Keratinocyte (primary cell): ENCODE measurements at places on chromosomes 6 and 20. TPM values are rescaled to one million over a fixed set of nuclear protein-coding genes. Genes with fewer than 3 reads are reported as not detected.

- DNase-seq = no peak
These were observed 19.6 kb downstream of the RPP21 start for GRCh38 chr6:30364591-30364990.

DNA sequence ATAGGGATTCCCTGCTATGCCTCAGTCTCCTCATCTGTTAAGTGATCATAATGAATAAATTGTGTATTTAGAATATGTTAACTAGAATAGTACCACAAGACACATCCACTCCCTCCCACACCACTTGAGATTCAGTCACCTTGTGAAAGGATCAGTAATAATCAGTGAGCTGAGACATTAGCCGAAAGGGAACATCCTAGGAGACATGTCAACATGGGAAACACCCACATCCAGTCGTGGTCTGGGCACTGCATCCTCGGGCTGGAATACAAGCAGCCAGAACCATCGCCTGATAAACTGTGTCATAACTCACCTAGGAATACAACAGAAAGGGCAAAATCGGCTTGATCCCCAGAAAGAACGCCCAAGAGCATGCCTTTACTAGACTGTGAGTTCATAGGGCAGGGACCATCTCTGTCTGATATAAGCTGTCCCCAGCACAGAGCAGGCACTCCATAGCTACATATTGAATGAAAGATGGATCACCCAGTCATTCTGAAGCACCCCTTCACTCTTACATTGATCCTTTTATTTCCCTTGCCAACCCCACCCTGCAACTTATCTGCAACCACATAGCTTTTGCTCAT is 23.9 kb downstream of the RIPOR2 start:
- no peak for DNase-seq

- DNase-seq = no peak
These were observed 50.4 kb upstream of the TMEM181 start for GRCh38 chr6:158509465-158509864.

DNA sequence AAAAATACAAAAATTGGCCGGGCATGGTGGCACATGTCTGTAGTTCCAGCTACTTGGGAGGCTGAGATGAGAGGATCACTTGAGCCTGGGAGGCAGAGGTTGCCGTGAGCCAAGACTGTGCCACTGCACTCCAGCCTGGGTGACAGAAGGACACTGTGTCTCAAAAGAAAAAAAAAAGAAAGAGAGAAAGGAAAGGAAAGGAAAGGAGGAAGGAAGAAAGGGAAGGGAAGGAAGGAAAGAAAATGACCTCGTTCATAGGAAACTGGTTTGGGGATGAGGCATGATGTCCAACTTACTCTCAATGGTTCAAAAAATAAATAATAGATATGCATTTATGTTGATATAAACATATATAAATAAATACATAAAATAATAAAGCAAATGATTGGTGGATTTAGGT is 6.8 kb upstream of the BFSP1 start:
- DNase-seq = no peak

The BTNL2 gene
- not detected in 3 replicates for polyA plus RNA-seq

DNA sequence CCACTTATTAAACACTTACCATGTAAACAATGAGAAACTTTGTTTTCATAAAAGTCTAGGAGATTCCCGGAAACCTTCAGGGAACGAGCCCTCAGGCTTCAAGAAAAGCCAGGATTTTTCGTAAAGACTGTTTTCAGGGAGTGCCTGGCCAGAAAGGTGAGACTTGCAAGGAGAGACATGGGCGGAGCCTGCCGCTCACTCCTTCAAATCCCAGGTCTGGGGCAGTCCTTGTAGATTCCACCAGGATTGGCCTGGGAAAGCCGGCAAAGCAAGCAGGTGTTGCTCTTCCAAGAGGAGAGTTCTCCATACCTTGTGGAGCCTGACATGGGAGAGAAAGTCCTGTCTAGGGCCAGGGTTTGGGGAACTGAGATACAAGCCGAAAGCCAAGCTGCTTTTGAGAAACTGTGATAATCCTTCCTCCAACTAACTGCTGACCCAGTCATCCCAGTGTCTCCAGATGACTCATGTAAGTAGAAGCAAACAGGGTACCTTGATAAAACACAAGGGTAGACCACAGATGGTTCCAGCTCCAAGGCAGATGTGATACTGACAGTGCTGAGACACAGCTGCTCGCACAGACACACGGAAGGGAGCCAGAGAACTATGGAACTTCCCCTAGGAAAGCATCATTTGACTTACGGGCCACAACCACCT is 69.4 kb upstream of the NAA20 start:
- DNase-seq = no peak

DNA sequence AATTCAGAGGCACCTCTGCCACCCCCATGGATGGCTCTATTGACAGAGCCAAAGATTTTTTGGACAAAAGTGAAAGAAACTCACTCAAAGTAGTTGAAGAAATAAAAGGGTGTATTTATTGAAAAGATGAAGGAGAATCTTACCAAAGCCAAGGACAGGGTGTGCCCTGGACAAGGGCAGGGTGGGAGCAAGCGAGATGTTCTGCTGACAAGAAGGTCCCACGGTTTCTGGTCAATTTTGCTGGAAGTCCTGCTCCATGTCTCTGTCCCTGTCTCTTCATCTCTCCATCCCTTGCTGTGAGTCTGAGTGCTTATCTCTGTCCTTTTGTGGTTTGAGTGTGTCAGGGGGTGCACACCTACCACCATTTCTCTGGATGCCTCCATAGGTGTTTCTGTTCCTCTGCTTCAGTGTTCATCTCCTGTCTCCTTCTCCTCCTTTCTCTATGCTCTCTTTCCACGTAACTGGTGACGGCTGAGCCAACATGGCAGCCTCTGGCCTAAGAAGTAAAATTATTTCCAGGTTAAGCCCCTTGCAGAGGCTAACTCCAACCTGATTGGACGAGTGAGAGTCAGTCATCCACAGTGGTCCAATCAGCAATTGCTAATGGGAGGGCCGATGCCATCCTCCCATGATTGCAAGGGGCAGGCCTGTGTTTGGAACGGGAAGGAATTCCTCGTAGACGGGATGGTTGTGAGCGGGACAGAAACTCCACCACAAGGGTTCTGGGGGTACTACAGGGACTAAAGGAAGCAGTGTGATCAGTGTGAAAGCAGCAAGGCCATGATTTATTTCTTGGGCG is 502.1 kb upstream of the CDH4 start:
- no peak for DNase-seq

The MAP7 gene
- 8.5 to 14.9 TPM (median 11.8 TPM) in 3 replicates for polyA plus RNA-seq

The ADAM33 gene
- not detected in 3 replicates for polyA plus RNA-seq

The SLC17A9 gene
- polyA plus RNA-seq = 0.02 to 0.09 TPM in 2 of 3 replicates, not detected in the other

The OR11A1 gene
- polyA plus RNA-seq = not detected in 3 replicates

The MROH8 gene
- polyA plus RNA-seq = 0.39 to 0.73 TPM (median 0.46 TPM) in 3 replicates

DNA sequence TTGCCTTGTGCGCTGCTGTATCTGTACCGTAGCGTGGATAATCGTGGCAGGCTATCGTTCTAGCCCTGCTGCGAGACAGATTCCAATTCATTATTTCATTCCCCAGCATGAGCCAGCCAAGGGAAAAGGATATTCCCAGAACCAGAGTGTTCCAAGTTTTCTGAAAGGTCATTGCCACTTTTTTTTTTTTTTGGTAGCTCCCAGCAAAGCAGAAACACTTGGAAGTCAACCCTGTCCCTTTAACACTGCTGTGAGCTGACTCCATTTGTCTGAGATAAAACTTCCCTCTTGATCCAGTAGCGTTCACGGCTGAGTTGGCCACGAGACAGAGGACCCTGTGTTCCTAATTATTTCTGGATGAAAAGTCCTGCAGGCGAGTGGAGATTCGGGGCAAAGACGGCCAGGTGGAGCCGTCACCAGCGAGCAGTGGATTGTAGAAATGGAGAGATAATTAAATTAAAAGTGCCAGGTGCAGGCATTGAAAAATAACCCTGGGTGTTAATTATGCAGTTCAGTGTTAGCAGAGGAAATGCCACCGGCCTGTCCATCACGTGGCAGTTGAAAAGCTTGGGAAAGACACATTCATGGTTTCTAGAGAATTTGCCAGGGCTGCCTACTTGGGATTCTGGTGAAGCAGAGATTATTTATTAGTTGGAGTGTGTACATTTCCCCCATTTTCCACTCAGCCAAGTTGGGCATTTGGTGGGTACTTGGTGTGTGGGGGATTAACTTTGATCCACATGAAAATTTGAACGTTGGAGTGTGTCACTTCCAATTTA is 164.2 kb downstream of the SLC24A3 start:
- DNase-seq = no peak

The CFAP61 gene
- polyA plus RNA-seq = 0.15 to 0.61 TPM (median 0.25 TPM) in 3 replicates

- DNase-seq = no peak
These were observed 1.5 kb upstream of the MSH5 start for GRCh38 chr6:31737991-31738979.

The METTL24 gene
- polyA plus RNA-seq = not detected in 3 replicates

DNA sequence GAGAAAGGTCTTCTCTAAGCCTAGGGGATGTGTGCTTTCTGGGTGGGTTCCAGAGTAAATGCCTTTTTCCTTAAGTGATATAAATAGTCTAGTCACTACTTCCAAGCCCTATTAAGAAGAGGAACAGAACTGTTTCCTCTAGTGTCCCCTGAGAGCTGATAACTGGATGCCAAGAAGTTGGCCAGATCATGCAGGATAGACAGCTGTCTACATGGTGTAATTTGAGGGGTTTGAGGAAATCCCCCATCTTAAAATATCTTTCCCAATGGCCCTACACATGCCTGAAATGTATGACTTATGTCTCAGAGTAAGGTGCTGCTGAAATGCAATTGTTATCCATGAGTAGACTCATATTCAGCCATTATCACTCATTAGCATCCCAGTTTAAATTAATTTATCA is 20.2 kb upstream of the PIM1 start:
- DNase-seq = no peak

The EFCAB8 gene
- polyA plus RNA-seq = 0.02 to 0.18 TPM (median 0.03 TPM) in 3 replicates

DNA sequence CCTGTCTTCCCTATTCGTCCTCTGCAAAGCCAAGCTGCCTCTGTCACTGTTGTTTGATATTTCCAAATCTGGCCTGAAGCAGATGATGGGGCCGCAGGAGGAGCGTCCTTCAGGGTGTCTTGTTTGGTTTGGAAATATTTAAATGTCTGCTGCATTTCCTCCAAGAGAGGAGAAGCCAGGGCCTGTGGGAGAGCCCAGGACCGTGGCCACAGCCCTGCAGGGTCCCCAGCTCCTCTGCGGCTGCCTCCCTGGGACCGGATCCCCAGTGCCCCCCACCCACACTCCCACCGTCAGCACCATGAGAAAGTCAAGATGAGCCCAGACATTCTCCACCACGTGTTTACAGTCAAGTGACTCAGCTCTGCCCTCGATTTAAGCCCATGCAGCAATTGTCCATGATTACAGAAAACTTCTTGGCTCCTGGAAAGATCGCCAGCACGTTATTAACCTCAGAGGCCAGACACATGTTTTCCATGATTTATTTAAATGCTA is 18.2 kb downstream of the FOXF2 start:
- DNase-seq = no peak

DNA sequence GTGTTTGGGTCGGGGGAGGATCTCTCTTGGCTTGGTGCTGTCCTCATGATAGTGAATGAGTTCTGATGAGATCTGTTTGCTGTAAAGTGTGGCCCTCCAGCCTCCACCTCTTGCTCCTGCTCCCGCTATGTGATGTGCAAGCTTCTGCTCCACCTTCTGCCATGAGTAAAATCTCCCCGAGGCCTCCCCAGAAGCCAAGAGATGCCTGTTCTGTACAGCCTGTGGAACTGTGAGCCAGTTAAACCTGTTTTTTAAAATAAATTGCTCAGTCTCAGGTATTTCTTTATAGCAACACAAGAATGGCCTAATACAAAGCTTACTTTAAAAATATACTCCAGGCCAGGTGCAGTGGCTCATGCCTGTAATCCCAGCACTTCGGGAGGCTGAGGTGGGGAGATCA is 11.3 kb upstream of the CCNC start:
- DNase-seq = no peak

DNA sequence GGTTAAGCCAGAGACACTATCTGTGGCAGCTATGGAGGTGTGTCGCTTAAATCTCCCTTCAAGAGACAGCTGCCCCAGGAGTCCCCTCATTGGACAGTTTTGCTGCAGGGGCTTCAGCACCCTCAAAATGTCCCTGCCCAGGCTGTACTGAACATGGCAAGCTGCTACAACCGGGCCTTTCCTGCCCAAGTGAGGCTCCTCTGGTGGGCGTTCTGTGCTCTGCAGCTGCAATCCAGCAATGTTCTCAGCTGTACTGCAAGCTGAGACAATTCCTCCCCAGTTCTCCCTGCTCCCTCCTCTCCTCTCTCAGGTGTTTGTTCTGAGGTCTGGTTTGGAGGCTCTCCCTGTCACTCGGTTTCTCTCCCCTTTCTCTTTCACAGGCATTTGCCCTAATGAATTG is 190.8 kb upstream of the LAMP5 start:
- no peak for DNase-seq

The ADGRG6 gene
- polyA plus RNA-seq = 9.4 to 20.1 TPM (median 14.6 TPM) in 3 replicates

DNA sequence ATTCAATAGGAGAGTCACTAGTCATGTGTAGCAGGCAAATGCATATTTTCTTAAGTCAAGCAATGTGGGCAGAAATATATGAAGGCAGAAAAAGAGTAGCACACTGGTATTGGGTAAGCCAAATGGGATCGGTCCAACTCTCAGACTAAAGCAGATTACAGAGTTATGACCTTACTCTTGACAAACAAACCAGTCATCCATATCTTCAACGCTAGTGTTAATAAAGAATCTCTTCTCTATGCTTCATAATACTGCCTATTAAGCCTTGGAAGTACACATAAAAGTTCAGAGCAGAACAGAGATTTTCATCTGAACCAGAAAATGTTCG is 320.2 kb upstream of the JARID2 start:
- no peak for DNase-seq

The PHACTR1 gene
- polyA plus RNA-seq = 0.22 to 0.97 TPM (median 0.57 TPM) in 3 replicates

The PGC gene
- polyA plus RNA-seq = not detected in 3 replicates

The TUBB2B gene
- polyA plus RNA-seq = 0.04 TPM in 1 of 3 replicates, not detected in the others

DNA sequence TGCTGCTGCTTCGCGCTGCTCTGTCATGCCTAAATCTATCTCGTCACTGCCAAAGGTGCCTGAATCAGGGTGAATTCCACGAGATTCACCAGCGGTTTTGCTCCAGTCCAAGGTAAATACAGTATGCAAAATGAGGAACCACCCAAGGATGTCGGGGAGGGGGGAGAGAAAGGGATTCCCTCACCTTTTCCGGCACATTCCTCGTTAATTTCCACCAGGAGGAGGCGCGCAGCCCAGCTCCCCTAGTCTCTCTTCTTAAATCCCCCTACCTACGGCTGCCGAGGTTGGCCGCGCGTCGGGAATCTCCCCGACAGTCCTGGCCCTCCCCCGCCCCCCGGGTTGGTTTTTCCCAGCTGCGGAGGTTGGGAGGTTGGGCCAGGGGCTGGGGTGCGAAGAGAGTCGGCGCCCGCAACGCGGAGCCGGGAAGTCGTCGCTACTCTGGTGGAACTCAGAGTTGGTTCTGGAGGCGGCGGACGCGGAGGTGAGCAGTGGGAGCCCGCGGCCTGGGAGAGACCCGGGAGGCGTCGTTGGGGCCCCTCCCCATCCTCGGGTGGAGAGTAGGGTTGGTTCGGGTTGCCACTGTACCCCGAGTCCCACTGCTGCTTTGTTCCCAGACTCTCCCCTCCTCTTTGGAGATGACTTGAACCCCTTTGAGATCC is at the start of gene TPBG:
Gene TPBG, plus strand, starts transcription at position 390 of the 659 bp plus-strand sequence. CDS start 1,145 bp downstream, outside the sequence.
- DNase-seq = no peak

The OLIG3 gene
- polyA plus RNA-seq = not detected in 3 replicates

DNA sequence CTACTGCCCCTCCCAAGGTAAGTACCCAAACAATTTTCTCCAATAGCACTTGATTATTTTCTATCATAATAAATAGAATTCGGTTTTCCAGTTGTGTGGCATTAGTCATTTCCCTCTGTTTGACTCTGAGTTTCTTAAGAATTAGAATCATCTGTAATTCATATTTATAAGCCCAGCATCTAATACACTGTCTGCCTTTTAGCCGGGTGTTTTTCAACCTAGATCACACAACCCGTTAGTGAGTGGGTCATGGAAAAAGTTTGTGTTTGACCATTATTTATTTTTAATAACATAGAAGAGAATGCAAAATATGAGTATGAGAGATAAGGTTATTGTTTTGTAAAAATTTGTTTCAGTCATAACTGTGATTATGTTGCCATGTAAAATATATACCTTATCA is 701.6 kb downstream of the RFPL4B start:
- no peak for DNase-seq

GRCh38 chr20:13105039-13105438 is 96.3 kb downstream of the SPTLC3 start:
- no peak for DNase-seq
